GM23248 (cell line): ENCODE measurements at places on chromosomes 3 and 15. TPM values are rescaled to one million over a fixed set of nuclear protein-coding genes. Genes with fewer than 3 reads are reported as not detected.

ASTE1 gene
- polyA plus RNA-seq: 4.8 and 5.3 TPM in 2 replicates

GPR156 gene
- polyA plus RNA-seq: 0.27 TPM in 1 of 2 replicates, not detected in the other

- DNase-seq: no peak
These were observed 87.9 kb downstream of the ARPP21 start for GRCh38 chr3:35727179-35727578.

GRCh38 chr3:74500257-74500656 lies 114.2 kb downstream of the CNTN3 start:
- peak; percentile 52 for DNase-seq

ZDHHC3 gene
- polyA plus RNA-seq: 48.7 and 48.9 TPM in 2 replicates

- no peak for DNase-seq
These were observed 32.2 kb downstream of the SYNM start for GRCh38 chr15:99137111-99137546.

GRCh38 chr3:194030372-194030771 lies 105.6 kb upstream of the HES1 start:
- DNase-seq: no peak

ZNF774 gene
- 0.66 and 1.6 TPM in 2 replicates for polyA plus RNA-seq

- DNase-seq: no peak
These were observed 16.4 kb upstream of the PRR20G start for GRCh38 chr3:127304121-127304744.

TRH gene
- 0.15 and 0.19 TPM in 2 replicates for polyA plus RNA-seq

PCSK6 gene
- polyA plus RNA-seq: 0.19 and 0.38 TPM in 2 replicates

- DNase-seq: peak; percentile 33
These were observed 888 bp downstream of the PPP2R3A start for GRCh38 chr3:135966271-135966961.

STARD9 gene
- 0.34 and 0.60 TPM in 2 replicates for polyA plus RNA-seq

DNA sequence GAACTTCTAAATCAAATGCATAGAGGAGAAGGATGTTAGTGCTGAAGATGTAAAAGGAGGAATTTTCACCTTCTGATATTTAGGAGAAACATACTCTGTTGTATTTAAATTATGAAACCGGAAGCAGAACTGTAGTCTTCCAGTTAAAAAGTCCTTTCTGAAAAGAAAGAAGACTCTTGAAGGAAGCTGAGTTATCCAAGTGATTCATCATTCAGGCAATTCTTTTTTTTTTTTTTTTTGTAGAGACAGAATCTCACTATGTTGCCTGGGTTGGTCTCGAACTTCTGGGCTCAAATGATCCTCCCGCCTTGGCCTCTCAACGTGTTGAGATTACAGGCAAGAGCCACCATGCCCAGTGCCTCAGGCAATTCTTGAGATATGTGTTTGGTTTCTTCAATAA lies 424.8 kb upstream of the TPM1 start:
- DNase-seq: peak; percentile 56

DNA sequence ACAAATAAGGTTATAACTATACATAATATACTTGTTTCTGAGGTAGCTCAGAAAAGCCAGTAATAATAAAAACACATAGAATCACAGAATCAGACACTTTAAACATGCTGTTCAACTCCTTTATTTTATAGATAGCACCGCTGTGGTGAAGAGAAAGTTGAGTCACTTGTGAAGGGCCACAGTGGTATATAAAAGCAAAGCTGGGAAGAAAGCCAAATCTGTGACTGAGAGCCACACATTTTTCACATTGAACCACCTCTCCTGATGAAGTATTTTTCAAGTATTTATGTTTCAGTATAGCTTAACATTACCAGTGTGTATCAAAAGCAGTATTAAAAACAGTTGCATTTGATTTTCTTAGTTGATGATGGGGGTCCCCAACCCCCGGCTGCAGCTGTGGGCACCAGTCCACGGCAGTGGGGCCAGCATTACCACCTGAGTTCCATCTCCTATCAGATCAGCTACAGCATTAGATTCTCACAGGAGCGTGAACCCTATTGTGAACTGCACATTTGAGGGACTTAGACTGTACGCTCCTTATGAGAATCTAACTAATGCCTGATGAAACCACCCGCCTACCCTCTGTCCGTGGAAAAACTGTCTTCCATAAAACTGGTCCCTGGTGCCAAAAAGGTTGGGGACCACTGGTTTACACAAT lies 46.2 kb downstream of the TBL1XR1 start:
- DNase-seq: peak; percentile 90

DNA sequence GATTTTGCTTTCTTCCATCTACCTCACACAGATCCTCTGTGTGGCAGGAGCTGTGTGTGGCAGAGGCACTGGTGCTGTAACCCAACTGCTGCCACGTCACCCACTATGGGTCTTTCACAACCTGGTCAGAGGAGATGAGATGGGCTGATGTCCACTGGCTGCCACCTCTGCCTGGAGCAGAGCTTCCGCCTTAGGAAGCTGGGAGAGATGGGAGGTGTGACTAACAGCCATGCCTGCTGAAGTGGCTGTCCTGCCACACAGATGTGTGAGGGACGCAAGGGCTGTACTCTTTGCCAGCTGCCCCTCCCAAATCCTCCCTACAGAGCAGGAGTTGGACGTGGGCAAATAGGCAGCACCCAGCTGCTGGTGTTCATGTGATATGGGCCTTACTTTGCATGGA lies 329.5 kb downstream of the GABRB3 start:
- DNase-seq: no peak

GRCh38 chr15:64004587-64004986 lies 41.7 kb downstream of the DAPK2 start:
- peak; percentile 43 for DNase-seq

- no peak for DNase-seq
These were observed 28.4 kb downstream of the SRPRB start for GRCh38 chr3:133833880-133834620.

DNA sequence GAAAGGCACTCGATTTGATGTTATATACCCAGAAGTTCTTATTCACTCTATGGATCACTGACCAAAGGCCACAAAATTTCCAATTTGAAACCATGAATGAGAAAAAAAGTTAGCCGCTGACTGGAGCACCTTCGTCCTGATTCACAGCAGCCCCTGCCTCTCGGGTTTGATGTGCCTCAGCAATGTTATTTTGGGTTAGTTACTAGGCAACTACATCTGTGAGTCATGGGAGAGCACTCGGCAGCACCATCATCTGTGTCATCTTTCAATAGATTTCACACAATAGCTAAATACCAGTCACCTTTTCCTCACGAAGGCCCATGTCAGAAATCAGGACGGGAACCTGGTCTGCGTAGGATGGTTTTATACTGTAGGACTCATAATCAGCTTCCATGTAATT lies 269.2 kb downstream of the ZBBX start:
- no peak for DNase-seq

DNA sequence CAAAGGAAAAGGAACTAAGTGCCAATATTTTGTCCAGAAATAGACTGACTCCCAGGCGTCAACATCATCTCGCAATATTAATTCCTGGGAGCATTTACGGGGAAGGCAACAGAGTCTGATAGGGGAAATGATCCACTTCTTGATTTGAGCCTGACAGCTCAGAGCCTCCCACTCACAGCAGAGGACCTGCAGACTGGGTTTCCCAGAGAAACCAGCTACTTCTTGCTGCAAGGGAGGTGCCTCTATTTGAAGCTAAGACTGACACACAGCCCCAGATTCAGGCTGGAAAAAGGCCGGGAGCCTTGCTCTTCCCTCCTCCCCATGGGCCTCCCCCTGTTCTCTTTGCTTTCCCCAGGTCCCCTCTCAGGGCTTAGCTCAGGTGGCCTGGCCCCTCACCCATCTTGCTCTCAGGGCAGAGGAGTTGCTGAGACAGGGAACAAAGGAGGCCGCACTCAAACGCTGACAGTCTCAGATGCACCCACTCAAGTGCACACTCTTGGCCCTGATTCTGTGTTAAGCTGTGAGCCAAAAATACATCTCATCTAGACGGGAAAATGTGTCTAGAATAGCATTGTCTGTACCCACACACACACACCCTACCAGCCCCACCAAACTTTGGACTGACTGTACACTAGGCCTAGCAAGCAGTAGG lies 49.8 kb upstream of the DCLK3 start:
- no peak for DNase-seq

- no peak for DNase-seq
These were observed 133.4 kb downstream of the VGLL4 start for GRCh38 chr3:11510356-11510755.

DNA sequence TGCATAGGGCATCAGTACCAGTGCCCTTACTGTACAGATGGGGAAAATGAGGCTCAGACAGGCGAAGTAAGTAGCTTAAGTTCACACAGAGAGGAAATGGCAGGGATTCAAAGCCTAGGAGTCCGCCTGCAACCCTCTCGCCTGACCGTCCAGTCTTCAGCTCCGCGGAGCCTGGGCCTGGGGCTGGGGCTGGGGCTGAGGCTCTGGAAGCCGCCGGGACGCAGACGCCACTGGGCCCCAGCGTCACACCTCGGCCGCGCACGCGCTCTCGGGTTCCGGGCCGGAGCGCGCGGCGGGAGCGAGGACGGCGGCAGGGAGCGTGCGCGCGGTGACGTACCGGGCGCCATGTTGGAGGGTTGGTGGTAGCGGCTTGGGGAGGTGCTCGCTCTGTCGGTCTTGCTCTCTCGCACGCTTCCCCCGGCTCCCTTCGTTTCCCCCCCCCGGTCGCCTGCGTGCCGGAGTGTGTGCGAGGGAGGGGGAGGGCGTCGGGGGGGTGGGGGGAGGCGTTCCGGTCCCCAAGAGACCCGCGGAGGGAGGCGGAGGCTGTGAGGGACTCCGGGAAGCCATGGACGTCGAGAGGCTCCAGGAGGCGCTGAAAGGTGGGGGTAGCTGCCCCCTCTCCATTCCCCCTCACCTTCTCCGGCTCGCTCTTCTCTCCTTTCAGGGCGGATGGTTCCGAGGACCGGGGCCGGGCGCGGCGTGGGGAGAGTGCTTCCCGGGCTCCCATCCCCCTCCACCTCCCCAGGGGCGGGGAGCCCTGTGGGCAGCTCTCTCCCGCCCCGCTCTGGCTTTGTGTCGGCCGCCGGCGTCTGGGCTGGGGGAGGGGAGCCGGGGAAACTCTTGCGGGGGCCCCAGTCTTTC lies at the start of gene PPP4R2:
Gene PPP4R2, plus strand, starts transcription at position 339 of the 861 bp plus-strand sequence. Its CDS starts 227 bp downstream, at position 566.
- peak; percentile 96 for DNase-seq

DNA sequence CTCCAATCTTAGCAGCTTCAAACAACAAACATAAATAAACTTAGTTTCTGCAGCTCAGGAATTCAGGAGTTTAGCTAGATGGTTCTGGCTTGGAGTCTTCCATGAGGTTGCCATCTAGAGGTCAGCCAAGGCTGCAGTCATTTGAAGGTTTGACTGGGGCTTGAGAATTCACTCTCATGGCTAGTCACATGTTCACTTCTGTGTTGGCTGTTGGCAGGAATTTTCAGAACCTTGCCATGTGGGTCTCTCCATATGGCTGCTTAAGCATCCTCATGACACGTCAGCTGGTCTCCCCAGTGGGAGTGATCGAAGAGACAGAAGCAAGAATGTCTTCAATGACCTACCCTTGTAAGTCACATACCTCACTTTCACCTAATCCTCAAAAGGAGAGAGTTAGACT lies 269.2 kb upstream of the CNTN3 start:
- DNase-seq: peak; percentile 65

- no peak for DNase-seq
These were observed 4.8 kb downstream of the VEPH1 start for GRCh38 chr3:157498371-157498770.

DHX30 gene
- polyA plus RNA-seq: 42.9 and 44.1 TPM in 2 replicates

- peak; percentile 63 for DNase-seq
These were observed at the start of gene STAC for GRCh38 chr3:36380221-36381031. STAC (plus strand) TSS chr3:36380504; CDS start chr3:36380644, 140 bp downstream.

DNA sequence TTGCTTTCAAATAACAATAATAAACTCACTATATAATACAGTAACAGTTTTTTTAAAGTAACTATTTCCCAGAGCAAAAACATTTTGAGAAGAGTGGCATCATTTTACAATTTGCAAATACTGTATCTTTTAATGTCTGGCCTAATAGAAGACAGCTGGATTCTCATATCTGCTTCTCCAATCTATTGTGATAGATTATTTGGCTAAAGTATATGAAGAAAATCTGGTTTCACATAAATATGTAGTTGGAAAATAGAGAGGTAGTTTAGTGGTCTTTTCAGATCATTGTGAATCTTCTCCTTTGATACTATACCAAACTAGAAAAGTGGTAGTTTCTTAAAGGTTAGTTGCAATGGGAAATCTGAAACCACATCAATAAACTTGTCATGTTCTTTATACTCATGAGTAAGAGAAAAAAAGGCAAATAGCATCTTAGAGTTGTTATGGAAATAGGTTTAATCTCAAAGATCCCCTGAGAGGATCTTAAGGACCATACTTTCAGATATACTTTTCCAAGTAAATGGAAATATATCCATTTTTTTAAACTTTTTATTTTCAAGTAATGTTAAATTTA lies 124.8 kb upstream of the NR2E3 start:
- peak; percentile 36 for DNase-seq

DNA sequence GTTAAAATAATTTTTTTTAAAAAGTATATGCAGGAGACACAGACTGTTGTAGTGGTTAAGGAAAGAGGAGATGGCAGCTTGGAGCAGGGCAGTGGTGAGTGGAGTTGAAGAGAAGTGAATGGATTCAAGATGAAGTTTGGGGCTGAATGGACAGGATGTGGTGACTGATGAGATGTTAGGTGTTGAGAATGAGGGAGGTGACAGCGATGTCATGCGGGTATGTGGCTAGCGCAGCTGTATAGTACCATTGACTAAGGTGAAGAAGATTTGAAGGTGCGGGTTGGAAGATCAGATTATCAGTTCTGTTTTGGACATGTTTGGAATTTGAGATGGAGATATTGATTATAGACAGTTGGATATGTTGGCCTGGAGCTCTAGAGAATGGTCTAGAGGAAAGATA lies 20.1 kb downstream of the FBXO22 start:
- DNase-seq: no peak

CATSPER2 gene
- polyA plus RNA-seq: 1.2 and 1.7 TPM in 2 replicates

- no peak for DNase-seq
These were observed 89.2 kb downstream of the ECT2 start for GRCh38 chr3:172839679-172840078.

SCAMP5 gene
- 0.23 TPM in 1 of 2 replicates, not detected in the other for polyA plus RNA-seq

IGSF11 gene
- not detected in 2 replicates for polyA plus RNA-seq

GRCh38 chr3:133136114-133137041 lies 98.2 kb downstream of the TMEM108 start:
- DNase-seq: peak; percentile 10

ALG1L2 gene
- polyA plus RNA-seq: 0.49 and 0.63 TPM in 2 replicates

SLC28A2 gene
- polyA plus RNA-seq: not detected in 2 replicates

- DNase-seq: peak; percentile 94
These were observed 5.9 kb upstream of the GRAMD2A start for GRCh38 chr15:72203507-72203837.

DNA sequence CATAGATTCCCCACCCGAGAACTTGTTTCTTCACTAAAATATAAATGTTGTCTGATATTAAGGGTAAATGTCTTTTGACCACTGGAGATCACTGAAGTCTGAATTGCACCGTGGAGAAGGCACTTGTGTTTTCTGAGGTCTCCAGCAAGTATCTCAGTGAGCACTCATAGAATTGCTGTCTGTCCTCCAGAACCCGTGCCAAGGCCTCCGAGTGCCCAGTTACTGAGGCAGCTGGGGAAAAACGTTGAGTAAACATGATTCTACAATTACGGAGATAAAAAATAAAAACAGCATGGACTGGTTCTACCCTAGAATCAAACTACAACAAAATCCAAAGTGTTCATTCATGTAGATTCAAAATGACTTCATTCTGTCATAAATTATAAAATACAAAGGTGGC lies 60.0 kb downstream of the MLH1 start:
- DNase-seq: peak; percentile 25

SETD5 gene
- 31.7 and 35.0 TPM in 2 replicates for polyA plus RNA-seq

IGDCC3 gene
- 0.11 TPM in 1 of 2 replicates, not detected in the other for polyA plus RNA-seq
